ENCODE measurements at places on chromosomes 16 and 17.

- peak; percentile 61 for DNase-seq
These were observed 1.7 kb downstream of the HEXIM1 start for GRCh38 chr17:45149669-45150664.

GRCh38 chr16:82767198-82767597 lies 140.4 kb downstream of the CDH13 start:
- no peak for DNase-seq

GRCh38 chr16:84347161-84347560 lies 21.2 kb upstream of the ATP2C2 start:
- no peak for DNase-seq

DNA sequence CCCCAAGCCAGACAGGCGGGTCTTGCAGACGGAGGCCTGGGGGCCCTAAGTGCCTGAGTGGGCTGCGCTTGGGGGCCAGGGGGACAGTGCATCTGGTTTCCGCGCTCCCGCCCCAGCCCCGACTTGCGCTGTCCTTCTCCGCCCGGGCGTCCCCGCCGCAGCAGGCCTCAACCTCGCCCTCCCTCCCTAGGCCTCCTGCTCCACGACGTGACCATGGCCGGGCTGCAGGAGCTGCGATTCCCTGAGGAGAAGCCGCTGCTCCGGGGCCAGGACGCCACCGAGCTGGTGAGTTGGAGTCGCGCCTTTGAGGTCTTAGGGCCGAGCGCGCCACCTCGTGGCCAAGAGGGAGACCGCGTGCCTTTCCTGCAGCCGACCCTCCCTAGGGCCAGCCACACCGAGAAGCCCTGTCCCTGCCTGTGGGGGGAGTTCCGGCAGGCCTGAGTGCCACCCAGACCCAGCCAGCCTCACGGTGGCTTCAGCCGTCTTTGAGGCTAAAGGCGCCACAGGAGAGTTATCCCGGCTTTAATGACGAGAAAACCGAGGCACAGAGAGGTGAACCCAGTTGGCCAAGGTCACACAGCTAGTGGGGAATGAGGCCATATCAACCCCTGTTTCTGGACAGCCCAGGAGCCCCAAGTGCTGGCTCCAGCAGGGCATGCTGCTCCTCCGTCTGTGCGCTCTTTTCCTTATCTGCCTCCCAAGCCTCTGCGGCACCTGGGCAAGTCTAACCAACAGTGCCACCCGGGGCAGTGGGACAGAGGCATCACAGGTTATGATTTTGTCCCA lies 12.2 kb upstream of the NDRG4 start:
- peak; percentile 68 for DNase-seq

DNA sequence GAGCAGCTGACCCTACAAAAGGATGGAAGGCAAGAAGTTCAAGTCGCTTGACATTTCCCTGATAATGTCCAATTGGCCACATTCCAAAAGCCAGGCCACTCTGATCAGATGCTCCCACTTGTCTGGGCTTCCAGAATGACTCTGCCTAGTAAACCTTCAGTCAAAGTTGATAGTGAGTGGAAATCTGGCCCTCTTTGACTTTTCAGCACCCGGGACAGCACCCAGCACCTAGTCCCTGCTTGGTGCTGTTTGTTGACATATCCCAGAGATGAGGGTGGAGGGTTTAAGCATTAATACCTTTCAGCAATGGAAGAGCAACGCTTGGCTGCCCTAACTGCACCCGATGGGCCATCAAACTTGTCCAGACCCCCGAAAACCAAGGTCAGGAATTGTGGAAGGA lies 131.3 kb downstream of the AIPL1 start:
- DNase-seq = peak; percentile 9
